Glutamatergic neuron (in vitro differentiated cells): ENCODE measurements at places on chromosomes 13 and 19.

DNA sequence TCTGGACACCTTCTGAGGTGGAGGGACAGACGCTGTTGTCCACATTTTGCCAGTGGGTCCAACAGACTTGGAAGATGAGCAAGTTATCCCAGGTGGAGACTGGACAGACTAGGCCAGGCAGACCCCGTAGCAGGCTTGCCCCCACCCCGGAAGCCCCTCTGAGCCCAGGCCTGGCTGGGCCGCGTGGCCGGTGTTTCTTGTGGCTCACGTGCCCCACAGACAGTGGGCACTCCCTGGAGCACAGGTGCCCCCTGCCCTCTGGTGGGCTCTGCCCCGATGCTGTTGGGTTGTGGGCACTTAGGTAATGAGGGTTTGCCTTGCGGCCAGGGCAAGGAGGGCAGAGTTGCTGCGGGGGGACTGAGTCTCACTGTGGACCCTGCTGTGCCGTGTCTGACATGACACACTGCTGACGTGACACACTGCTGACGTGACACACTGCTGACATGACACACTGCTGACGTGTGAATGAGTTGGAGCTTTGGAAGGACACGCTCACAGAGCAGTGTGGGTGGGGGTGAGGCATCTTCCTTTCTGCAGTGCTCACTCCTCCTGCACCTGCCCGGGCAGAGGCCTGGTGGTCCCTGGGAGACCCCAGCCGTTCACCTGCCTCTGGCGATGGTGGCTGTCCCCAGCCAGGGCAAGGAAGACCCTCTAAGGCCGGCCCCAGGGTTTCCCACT, 25.1 kb downstream of the DOT1L start:
- DNase-seq: no peak

DNA sequence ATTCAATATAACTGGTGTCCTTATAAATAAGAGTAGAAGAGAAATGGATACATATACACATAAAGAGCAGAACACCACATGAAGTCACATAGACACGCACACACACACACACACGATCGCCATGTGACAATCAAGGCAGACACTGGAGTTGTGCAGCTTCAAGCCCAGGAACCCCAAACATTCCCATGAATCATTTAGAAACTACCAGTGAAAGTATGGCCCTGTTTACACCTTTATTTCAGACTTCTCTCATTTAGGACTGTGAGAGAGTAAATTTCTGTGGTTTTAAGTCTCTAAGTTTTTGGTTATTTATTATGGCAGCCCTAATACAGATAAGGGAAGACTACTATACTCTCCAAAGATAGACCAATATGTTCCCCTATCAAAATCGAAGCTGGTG, 20.4 kb upstream of the TNFSF13B start:
- DNase-seq: no peak

DNA sequence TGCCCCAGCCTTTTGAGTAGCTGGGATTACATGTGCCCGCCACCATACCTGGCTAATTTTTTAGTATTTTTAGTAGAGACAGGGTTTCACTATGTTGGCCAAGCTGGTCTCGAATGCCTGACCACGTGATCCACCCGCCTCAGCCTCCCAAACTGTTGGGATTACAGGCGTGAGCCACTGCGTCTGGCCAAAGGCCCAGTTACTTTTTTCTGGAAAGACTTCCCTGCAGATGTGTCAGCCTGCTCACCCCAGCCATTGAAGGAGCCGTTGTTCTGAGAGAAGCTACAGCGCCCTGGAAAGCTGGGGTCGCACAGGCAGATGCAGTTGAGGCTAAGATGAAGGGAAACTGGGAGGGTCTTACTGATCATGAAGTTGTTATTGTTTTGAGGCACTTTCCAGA, 7.9 kb upstream of the ZNF626 start:
- DNase-seq: no peak

DNA sequence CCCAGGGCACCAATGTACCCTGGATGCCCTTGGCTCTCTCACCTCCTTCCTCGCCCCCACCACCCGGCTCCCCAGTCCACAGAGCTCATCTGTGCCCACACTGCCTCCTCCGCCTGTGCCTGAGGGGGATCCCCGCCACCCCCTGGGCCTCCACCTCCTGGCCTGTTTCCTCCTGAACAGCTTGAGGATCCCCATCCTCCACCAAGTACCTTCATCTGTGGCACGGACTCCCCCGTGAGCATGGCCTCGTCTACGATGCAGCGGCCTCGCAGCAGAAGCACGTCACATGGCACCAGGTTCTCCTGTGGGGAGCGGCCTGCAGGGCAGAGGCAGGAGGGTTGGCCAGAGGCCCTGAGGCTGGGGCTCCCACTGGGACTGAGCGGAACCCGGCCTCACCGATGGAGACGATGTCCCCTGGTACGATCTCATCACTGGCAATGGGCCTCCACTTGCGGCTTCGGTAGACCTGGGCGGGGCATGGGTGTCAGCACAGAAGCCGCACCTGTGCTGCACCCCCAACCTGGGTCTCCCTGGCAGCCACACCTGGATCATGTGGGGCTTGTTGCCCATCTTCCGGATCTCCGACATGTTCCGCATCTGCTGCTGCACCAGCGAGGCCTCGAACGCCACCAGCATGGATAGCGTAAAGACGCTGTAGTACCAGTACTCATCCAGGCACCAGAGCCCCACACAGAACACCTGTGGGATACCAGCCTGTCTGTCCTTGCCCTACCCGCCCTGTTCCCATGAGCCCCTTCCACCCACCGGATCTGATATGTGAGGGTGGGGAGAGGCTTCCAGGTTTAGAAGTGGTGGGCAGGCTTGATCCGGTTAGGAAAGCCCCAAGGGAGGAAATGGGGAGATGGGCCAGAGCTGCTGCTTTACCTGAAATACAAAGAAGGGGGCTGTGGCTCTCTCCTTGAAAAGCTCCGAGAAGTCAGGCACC, 6.8 kb downstream of the ATP13A1 start:
- DNase-seq: no peak
